ENCODE measurements at places on chromosomes 12 and 14.

DNA sequence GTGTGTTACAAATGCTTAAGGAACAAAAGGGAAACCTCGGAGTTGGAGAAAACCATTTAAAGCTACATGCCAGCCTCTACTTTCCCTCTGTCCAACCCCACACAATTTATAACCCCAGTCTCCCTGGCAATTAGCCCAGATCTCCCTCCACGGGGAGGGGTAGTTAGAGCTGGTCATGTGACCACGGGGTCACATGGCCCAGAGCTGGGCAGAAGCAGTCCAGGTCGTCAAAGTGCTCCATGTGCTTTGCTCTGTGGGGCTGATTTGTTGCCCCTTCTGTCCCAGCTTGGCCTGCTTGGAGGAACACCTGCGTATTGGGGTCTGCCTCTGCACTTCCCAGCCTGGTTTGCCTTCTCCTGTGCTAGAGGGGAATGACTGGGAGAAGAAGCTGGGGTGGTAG lies 219.1 kb downstream of the RBM19 start:
- DNase-seq: peak; percentile 48

- no peak for DNase-seq
Measured at GRCh38 chr14:52032204-52032801, 36.6 kb downstream of the NID2 start.

DNA sequence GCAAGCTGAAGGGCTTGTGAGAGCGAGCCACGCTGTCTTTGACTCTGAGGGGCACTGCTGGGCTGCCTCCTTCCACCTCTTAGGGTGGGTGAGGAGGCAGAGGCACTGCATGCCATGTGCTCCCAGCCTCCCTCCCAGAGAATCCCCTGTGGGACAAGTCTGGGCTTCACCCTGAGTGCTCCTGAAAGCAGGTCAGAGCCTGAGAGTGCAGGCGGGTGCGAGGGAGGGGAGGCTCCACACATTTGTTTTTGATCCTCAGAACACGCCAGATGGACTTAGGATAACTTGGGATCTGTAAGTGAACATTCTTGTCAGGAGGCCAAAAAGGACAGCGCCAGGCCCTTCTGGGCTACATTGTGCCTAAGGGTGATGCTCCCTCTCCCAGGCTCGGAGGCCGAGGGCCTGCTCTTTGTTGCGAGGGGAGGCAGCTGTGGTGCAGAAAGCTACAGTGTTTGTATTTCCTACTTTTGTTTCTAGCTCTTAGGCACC lies 155.4 kb downstream of the TMX1 start:
- DNase-seq: no peak

DNA sequence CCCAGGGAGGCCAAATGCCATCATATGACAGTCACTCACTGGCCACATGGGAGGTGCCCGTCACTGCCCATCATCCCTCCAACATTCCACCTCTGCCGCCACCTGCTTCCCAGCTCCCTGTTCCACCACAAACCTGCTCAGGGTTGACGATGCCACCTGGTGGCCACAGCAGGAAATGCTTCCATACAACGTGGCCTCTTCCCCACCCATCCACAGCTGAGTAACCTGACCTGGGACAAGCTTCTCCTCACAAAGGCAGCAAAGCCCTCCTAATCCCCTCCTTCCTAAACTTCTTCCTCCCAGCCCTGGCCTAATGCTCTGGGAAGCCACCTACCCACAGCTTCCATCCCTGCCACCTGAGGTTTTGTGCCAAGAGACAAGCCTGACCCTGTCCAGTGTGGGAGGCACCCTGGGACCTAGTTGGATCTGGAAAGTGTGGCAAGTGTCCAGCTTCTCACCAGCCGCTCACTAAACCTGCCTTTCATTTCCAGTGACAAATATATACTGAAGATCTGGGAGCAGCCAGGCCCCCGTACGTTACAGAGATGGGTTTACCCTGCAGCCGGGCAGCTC lies 4.3 kb downstream of the DEGS2 start:
- no peak for DNase-seq

- DNase-seq: no peak
Measured at GRCh38 chr14:39722547-39723273, 290.5 kb upstream of the FBXO33 start.

DNA sequence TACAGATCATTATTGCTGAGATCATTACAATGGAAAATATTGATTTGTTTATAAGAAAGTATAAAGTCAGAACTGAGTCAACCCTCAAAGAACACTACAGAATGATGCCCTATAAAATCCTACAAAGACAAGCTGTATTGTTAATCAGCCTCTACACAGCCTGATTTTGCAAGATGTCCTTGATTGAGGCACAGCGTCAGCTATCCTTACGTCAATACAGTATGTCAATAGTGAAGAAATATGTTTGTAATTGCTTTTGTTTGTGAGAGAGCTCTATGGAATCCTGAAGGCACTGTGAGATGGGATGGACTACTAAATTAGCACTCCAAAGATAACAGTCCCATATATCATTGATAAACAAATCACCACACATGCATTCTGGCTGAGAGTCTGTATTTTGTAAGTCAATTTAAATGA lies 70.7 kb downstream of the RASSF9 start:
- no peak for DNase-seq

DNA sequence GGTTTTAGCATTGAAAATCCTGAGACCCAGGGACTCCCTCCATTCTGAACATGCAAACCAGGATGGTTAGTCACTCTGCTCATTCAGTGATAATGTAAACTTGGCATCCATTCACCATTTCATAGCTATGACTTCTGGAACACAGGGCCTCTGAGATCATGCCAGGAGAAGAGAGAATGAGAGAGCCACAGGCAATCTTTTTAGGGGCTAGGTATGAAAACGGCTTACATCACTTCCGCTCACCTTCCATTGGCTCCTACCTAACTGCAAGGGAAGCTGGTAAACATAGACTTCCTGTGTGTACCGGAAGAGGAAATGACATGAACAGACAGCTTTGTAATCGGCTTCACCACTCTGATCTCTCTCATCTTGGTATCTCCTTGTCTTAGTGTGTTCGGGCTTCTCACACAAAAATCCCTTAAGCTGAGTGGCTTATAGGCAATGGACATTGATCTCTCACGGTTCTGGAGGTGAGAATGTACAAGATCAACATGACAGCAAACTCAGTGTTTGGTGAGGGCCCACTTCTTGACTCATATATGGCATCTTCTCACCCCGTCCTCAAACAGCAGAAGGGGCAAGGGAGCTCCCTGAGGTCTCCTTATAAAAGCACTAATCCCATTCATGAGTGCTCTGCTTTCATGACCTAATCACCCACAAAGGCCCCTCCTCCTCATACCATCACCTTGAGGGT lies 465.9 kb upstream of the TBX3 start:
- no peak for DNase-seq

GRCh38 chr12:42010715-42011114 lies 134.0 kb downstream of the GXYLT1 start:
- DNase-seq: no peak

DNA sequence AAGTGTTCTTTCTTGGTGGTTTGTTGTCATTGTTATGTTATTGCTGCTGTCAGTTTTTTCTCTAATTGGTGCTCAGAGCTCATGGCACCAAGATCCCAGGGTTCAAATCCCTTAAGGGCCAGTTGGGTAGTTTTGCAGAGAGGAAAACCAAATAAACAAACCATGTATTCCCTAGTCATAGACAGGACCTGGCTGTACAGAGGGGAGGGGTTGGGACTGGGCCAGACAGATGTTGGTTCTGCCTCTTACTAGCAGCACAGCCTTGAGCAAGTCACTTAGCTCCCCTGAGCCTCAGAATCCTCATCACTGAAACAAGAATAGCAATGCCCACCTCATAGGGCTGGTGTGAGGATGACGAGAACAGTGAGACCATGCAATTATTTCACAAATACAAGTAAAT lies 53.4 kb downstream of the LTBP2 start:
- no peak for DNase-seq

DNA sequence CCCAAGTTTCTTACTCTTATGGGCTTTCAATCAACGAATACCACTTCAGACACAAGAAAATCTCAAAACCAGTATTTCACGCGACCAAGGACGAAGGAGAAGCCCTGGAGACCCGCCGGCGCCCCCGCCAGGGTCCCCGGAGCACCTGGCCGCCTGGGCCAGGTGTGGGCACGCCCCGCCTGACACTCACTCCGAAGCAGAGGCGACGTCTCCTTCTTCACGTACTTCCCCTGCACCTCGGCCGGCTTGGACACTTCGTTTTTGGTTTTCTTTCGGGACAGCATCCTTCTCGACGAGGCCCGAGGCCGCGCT lies 466 bp downstream of the SAV1 start:
- DNase-seq: no peak

DNA sequence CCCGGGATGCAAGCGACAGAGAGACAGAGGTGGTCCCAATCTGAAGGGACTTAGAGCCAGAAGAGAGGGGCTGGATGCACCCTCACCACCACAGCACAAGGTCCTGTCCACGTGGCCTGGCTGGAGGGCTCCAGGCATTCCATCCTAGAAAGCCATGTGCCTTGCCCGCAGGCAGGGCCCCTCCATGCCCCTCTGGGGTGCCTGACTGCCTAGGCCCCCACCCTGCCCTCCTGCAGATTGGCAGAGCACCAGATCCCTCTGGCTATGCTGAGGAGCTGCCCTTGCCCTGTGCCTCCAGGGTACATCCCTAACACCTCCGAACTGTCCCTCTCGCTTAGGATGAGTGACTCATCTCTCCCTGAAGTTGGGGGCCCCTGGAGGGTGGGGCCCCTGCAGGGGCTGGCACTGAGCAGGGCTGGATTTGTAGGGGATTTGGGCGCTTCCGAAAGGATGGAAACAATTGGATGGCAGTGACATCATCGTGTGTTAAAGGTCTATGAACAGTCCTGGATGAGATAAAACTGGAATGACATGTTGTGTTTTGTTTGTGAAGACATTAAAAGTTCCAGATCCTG lies 50.9 kb downstream of the CHGA start:
- no peak for DNase-seq

GRCh38 chr12:118783703-118784102 lies 197.6 kb upstream of the SRRM4 start:
- no peak for DNase-seq

DNA sequence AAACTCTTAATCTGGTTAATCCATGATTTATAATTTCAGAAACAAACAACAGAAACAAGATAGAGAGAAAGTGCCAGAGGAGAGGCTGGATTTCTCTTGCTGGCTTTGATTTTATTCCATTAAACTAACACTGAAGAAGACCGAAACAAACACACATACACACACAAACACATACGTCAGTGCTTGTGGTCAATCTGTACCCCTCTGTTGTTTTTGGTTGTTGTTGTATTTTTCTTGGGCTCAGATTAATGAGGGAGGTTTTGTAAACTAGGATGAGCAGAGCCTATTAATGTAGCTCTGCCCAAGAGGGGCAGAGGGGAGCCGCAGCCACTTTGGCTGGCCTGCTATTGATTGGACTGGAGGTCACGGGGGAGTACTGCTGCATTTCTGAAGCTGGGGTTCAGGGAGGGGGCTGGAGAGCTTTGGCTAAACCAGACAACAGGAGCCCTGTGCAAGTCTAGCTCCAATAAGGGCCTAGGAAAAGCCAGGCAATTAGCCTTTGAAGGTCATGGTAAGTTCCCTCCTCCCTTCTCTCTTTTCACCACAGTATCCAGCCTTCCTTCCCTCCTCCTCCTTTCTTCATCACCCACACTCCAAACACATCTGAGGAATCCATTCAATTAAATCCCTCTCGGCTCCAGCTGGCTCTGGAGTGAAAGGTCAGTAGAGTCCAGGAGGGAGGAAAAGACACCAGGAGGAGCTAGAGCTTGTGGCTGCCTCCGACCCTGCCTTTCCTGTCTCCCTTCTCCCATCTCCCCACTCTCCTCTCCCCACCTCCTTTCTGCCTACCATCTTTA lies 344.1 kb upstream of the LMO3 start:
- DNase-seq: no peak

DNA sequence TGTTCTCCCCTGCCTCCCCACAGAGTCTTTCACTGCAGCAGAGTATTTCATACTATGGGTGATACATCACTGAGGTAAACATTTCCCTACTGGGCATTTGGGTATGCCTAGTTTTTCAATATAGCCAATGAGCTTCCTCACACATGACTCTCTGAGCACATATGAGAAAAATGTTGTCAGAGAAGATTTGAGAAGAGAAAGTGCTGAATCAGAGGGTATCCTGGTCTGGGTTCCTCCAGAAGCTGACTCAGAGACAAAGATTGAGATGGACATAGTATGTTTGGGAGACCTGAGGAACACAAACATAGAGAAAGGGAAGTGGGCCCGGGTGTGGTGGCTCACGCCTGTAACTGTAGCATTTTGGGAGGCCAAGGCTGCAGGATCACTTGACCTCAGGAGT lies 12.6 kb downstream of the SLC8B1 start:
- no peak for DNase-seq

- DNase-seq: no peak
Measured at GRCh38 chr12:57958061-57958657, 16.8 kb downstream of the ATP23 start.

DNA sequence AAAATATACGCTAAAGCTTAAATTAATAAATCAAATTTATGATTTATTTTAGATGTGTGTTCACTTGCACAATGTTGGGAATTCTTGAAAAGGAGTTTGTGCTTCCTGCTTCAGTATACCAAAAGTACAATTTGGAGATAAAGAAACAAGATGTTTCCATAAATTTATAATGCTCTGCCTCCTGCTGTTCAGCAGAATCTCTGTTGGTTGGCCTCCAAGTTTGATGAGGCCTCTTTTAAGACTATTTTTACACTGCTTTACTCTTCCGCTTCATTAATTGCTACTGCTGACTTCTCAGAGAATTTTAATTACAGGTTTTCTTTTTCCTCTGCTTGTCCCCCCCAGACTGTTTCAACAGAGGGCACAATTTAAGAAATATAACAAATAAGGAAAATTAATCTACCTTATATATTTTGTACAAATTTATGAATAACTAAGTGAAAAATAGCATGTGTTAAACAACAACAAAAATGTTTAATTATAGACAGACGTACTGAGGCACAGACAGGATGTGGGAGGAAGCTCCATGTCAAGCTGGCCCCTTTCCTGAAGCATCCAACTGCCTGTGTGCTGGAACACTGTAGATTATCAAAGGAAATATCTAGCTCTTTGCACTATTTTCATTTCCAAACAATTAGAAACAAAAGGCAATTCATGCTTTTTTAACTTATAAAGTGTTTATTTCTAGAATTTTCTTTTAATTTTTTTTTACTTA lies 83.9 kb downstream of the PIK3C2G start:
- no peak for DNase-seq

GRCh38 chr12:68932128-68932960 lies 627 bp downstream of the CPM start:
- no peak for DNase-seq

- DNase-seq: no peak
Measured at GRCh38 chr12:98750511-98750910, 105.4 kb downstream of the APAF1 start.

DNA sequence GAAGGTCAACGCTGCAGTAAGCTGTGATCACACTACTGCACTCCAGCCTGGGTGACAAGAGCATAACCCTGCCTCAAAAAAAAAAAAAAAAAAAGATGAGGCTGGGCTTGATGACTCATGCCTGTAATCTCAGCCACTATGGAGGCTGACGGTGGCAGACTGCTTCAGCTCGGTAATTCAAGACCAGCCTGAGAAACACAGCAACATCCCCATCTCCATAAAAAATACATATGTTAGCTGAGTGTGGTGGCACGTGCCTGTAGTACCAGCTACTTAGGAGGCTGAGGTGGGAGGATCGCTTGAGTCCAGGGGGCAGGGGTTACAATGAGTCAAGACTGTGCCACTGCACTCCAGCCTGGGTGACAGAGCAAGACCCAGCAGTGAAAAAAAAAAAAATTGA lies 50.4 kb downstream of the GXYLT1 start:
- DNase-seq: no peak
